ENCODE measurements at places on chromosomes 4 and X.
A peak's percentile ranks its signal among the peaks of the same experiment; 100 is the strongest.

DNA sequence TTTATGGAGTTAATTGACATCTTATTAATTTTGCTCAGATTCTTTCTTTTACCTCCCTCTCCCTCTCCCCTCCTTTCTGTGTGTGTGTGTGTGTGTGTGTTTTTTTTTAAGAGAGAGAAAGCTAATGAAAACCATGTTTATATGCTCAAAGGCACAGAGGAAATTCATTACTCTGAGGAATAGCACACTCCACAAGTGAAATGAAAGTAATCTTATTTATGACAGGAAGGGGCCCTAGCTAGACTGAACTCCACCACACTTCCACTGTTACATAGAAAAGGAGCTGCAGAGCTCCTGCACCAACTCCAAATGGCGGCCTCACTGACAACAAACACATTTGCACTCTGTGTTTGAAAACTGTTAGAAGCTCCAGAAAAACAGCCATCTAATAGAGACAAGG is 150.6 kb downstream of the RASL11B start:
- no peak for DNase-seq

GRCh38 chrX:154468217-154468616 is 10.1 kb downstream of the PLXNA3 start:
- DNase-seq, result no peak

- no peak for DNase-seq
These were observed 9.3 kb upstream of the SAT1 start for GRCh38 chrX:23773601-23774175.

GRCh38 chr4:112938461-112939058 is 110.9 kb upstream of the ANK2 start:
- DNase-seq, result no peak

- DNase-seq, result peak; percentile 81
These were observed 482 bp downstream of the RNF4 start for GRCh38 chr4:2469192-2469984.

GRCh38 chrX:38183596-38183995 is 37.1 kb downstream of the SRPX start:
- DNase-seq, result no peak

DNA sequence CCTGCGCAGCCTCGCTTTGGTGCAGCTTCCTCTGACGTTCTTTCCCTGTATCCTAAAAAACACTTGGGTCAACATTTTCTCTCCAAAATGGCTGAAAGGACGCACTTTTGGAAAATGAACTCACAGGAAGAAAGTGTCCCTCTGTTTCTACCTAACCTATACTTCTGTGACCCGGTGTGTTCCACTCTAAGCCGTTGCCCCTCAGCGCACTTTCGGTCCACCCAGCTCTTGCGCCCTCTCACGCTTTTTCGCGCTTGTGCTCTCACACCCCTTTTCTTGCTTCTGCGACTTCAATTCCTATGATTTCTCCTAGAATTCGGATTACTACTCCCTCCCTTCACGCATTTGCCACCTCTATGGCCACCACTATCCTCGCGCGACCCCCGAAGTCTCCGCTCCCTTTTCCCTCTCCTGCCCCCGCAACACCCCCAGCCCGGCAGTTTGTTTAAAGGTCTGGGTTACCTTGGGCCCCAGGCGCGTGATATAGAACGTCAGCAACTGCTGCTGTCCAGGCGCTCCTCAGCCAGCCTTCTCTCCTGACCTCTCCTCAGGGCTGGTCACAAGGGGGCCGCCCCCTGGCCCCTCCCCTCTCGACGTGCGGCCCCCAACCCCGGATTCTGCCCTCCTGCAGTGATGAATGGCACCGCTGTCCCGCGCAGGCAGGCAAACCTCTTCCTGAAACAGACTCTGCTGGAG is at the start of gene USP51:
Gene USP51, minus strand, starts transcription at position 535 of the 696 bp plus-strand sequence. CDS start 909 bp downstream, outside the sequence.
- DNase-seq, result peak; percentile 15

- no peak for DNase-seq
These were observed 19.5 kb downstream of the TMPRSS11E start for GRCh38 chr4:68466751-68467150.

- no peak for DNase-seq
These were observed 39.8 kb downstream of the NPY2R start for GRCh38 chr4:155248002-155248896.

All from activated naive CD8-positive, alpha-beta T cell treated with anti-CD3 and anti-CD28 coated beads, Interleukin-2, amount 50 U/mL, for 24 hours (primary cell).